Left hindlimb (tissue), 1 donor: ENCODE measurements at places on chromosomes 11 and 22.

DNA sequence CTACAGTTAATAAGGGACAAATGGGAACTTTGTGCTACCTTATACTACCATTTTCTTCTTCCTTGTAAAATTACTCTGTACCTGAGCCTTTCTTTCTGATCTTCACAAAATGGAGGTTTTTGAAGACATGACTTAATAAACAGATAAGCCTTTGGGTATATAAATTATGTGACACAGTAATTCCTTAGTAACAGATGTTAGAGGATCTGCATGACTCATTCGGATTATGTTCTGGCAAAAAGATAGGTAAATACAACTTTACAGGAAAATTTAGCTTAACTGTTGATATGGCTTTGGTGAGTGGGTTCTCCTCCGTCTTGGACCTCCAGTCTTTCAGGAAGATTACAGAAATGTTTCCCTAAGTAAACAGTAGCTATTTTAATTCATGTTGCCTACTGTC, 61.8 kb downstream of the BID start:
- no peak for DNase-seq

DNA sequence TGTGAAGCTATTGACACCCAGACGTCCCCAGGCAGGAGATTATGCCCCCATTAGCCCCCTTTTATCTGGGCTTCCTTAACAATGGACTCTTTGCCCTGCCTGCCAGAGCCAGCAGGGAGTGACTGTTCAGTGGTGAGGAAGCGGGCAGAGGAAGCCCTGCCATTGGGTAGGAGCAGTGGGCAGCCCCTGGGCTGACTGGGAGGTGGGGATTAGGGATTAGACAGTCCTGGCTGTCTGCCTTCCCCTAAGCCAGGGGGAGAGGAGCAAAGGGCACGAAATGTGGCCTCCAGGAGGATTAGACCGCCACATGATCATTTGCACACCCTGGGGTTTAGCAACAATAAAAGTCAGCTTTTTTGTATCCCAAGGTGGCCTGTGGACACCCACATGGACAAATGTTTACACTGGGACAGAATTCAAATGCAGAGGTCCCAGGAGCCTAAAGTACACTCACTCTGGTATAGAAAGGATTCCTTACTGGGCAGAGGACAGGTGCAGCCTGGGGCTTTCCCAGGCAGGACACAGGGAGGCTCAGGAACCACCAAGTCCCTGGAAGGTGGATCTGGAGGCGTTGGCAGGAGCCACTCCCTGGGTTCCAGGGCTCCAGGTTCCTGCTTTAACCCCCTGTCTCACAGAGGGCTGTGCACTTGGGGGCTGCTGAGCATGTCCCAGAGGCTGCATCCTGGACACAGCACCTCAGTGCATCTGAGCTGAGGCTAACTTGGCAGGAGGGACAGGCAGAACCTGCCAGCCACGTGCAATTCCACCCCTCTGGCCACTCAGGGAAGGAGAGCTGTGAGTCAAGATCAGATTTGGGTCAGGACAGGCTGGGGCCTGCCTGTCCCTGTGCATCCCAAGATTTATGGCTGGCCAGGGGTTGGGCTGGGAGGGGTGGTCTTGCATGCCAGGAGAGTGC, 2.1 kb downstream of the PNPLA3 start:
- no peak for DNase-seq

- no peak for DNase-seq
Measured at GRCh38 chr11:2136952-2137201, 2.3 kb downstream of the IGF2 start.

DNA sequence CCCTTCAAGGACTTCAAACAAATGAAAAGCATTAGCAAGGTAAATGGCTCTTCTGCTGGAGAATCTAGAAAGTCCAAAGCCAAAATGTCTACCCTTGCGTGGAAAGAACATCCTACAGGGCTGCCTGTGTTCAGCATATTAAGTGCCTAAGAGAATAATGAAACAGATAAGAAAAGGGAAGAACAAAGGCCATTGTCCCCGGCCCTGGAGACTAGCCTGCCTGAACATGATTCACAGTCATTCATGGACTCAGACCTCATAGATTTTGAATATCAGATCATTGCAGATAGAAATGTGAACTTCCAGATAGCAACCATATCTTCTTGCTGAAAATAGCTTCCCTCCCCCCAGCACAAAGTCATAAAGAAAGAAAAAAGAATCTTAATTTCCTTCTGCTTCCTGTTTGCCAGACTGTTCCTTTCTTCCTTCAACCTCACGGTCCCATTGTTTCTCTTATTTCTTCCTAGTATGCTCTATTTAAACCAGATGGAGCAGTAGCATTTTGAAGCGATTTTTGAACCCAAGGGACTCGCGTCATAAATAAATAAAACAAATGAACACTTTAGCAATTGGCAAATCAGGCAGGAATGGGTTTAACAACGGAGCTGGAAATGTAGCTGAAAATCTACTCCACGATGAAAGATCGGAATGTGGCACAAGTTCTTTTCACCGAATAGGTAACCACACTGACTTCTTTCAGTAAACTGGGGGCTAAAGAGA, 408.2 kb upstream of the CCDC90B start:
- DNase-seq = no peak

DNA sequence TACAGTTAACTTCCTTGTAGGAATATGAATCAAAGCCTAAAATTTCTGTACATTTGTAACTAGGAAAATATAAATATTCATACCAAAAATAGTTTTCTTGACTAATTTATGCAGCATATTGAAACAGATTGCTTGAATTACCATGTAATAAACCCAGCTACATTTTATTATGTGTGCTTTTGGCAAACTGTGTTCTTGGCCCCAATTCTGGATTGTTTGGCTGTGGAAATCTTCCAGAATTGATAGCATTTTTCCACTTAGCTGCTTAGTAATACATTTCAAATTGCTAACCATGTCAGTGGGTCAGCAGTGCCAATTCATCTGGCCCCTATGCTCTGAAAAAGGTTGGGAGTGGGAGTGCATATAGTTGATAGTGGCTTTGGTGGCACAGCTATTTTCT, 32.3 kb downstream of the PDHX start:
- DNase-seq = peak; percentile 40

DNA sequence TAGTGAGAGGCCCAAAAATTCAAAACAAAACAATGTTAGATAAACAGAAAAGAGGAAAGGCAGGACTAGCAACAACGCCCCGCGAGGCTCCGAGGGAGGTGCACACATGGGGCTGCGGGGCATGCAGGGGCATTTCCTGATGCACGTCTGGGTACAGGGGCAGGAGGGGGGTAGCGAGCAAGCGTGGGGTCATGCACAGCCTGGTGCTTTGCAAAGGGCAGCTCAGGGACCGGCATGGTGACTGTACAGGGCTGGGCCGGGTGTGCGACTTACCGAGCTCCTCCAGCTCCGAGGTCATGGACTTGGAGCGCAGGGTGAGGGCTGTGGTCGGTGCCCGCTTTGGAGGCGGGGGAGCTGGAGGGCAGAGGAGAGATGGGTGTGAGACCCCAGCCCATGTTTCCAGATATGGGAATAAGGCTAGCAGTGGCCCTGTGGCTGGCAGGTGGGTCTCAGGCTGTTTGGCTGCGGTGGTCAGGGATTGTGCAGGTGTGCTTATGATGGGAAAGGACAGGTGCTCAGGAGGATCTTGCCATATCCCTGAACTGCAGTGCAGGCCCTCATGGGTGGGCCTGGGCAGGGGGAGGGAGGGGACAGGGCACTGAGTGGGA, 103.7 kb downstream of the CTTN start:
- DNase-seq = peak; percentile 13

- DNase-seq = no peak
Measured at GRCh38 chr22:21108379-21109115, 62.8 kb downstream of the LRRC74B start.

GRCh38 chr22:43395086-43395695, 16.6 kb upstream of the MPPED1 start:
- peak; percentile 10 for DNase-seq

DNA sequence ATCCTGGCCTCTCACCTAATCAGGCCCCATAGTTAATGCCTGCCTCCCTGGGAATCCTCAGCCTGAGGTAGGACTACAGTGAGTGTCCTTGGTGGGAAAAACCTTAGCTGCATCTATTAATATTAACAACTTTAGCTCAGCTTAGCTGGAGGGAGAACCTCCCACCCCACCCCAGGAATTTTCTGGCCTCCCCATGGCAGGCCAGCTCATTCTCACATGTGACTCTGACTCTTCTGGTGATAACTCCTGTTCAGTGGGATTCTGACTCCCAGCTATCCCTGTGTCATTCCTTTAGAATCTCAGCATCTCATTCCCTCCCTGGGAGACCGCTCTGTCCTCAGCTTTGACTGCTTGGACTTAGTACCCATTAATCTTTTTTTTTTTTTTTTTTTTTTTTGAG, 14.5 kb downstream of the ART5 start:
- DNase-seq = no peak

- no peak for DNase-seq
Measured at GRCh38 chr11:128045094-128045725, 542.1 kb downstream of the ETS1 start.

DNA sequence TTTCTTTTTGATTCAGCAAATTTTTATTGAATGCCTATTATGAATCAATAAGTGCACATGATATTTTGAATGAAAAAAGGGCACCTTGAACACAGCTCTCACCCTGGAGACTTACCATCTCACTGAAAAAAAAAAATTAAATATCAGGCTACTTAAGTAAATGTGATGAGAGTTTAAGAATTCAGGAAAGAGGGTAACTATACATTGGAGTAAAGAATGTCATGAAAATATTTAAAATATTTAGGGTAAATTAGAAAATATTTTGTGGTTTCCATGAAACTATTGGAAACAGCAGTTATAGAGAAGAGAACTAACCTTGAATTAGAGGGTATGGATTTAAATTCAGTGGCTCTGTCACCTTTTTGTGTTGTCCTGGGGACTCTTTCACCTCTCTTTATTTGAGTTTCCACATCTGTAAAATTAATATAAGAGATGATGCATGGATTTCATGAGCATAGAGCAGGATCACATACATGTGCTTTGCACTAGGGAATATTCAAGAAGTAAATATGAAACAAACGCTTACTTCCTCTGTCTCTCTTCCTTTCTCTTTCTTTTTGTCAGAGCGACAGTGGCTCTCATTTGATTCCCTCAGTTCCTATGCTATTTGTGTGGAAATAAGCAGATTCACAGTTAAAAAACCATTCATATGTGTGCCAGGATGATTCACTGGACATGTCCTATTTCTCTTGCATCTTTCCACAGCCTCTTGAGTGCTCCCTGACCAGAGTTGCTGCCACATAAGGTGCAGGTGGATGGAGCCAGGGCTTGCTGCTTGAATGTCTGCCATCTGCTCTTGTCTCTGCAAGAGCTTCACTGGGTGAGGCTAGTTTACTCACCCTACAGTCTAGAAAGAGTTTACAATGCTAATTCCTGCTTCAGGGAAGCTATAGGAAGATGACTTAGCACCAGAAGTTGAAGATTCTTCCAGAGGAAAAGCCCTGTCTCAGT, 533.1 kb downstream of the ETS1 start:
- no peak for DNase-seq

GRCh38 chr11:79472819-79473529, 32.1 kb upstream of the TENM4 start:
- no peak for DNase-seq

GRCh38 chr11:83292709-83293456, 6.7 kb upstream of the CCDC90B start:
- no peak for DNase-seq

- DNase-seq = no peak
Measured at GRCh38 chr11:12489246-12489772, 111.9 kb downstream of the PARVA start.

DNA sequence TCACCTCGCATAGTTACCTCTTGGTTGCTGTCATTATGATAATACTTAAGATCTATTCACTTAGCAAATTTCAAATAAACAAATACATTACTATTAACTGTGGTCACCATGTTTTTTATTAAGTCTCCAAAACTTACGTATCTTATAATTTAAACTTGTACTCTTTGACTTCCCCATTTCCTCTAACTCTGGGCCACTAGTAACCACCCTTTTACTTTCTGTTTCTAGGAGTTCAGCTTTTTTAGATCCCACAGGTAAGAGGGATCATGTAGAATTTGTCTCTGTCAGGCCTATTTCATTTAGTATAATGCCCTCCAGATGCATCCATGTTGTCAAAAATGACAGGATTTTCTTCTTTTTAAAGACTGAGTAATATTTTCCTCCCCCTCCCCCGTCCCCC, 212.4 kb upstream of the C11orf87 start:
- DNase-seq = no peak

DNA sequence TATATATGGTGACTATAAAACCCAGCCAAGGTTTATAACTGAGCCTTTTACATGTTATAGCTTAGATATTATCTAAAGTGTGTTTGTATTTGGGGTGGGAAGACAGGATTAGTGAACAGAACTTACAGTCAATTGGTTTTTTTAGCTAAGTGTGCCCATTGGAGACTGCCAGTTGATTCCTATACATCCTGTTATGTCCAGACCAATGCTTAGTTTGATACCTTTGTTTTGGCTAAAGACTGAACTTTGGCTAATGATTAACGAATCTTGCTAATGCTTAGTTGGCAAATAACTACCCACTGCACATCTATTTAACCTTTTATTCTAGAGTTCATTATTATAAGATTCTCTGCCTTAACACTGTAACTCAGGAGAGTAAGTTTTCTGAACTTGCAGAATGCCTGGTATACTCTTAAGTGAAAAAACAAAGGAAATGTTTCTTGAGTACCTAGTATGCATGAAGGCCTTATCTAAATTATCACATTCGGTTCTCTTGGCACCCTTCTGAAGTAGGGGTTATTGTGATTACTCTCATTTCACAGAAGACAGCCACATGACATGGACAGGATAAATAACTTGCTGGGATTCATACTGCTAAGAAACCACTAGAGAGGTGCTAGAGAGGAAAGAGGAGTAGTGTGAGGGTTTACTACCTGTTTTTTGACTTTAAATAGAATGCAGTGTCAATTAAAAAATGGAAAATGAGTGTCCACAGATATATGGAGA, 54.0 kb downstream of the KREMEN1 start:
- DNase-seq = no peak

DNA sequence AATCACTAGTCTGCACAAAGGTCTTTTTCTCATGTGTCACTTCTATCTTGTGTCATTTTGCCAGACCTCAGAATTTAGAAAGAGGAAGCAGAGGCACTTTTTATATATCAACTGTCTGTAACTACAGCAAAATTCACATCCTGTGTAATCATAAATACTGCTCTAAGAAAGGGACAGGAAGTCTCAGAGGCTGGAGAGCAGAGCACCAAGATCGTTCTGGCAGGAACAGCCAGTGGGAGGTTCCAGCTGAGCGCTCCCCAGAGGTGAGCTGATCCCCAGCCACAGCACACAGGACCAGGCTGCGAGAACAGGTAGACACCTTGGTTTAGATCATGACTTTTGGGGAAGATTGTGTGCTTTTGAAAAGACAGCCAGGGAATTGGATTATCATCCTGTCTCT, at the start of gene MS4A7:
Gene MS4A7, plus strand, starts transcription at position 179 of the 400 bp plus-strand sequence. CDS start 4,610 bp downstream, outside the sequence.
- DNase-seq = no peak

DNA sequence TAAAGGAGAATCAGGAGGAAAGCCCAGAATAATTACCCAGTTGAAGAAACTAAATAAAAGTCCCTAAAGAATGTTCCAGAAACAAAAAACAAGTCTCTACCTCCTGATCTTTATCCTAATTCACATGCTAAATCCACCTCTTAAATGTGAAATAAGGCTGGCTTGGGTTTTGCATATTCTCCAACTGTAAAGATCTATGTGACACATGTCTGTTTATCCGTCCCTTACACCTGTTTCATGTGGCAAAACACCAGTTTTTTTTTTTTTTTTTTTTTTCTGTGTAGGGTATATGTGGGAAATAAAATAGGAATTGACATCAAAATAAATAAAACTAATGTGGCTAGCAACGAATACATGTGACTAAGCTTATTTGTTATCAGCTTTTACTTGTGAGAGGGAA, 70.5 kb downstream of the NARS2 start:
- DNase-seq = no peak
